ENCODE measurements at places on chromosomes 2 and 18.
A peak's percentile ranks its signal among the peaks of the same experiment; 100 is the strongest.

DNA sequence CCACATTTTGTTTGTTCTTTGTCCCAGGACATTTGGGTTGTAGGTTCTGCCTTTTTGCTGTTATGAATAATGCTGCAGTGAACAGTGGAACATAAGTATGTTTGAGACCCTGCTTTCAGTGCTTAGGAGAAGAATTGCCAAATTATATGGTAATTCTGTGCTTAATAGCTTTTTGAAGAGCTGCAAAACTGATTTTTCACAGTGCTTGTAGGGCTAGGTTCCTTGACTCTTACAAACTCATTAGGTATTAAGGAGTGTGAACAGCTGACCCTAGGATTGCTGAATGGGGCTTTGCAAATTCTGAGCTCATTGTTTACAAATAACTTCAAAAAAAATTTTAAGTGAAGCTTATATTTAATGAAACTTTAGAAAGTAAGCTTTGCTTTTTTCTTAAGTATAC lies 154.2 kb downstream of the LTBP1 start:
- no peak for DNase-seq

GRCh38 chr2:165623783-165624469 lies 154.4 kb downstream of the CSRNP3 start:
- no peak for DNase-seq

GRCh38 chr18:41262688-41263087 lies 692.3 kb upstream of the PIK3C3 start:
- no peak for DNase-seq

- no peak for DNase-seq
Measured at GRCh38 chr2:71896385-71897136, 251.1 kb downstream of the CYP26B1 start.

GRCh38 chr18:59765343-59765742 lies 68.1 kb upstream of the CCBE1 start:
- no peak for DNase-seq

DNA sequence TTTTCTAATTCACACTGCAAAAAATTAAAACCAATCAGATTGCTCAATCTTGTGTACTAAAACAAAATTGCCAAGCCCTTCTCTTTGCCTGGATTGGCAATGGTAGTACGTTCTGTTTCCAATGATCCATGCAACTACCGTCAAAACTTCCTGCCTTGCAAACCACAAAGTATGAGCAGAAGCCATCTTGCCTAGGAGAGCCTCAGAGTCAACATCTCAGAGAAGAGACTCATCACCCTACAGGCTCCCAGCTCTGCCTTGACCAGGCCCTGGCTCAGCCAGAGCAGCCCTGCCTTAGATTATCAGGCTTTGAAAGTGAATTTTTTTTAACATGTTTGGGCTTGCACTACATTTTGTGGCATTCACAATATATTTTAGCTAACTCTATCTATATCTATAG lies 574.1 kb downstream of the SATB2 start:
- peak; percentile 26 for DNase-seq

- DNase-seq: no peak
Measured at GRCh38 chr2:157231476-157231875, 26.0 kb upstream of the GALNT5 start.

DNA sequence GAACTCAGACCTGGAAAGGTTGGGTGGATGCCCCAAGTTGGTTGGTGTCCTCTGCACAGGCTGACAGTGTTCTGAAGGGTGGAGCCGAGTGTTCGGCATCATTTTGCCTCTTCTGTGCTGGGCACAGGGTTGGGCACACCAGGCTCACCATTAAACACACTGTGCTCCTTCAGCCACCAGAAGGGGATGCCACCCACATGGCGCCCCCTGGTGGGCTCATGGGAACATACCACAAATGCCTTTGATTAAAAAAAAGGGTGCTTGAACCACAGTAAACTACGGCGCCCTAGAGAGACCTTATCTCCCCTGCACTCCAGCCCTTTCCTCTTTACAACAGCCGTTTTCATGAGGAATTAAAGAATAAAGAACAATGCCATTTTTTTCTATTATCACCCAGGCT lies 89.4 kb downstream of the CELF4 start:
- DNase-seq: peak; percentile 67

GRCh38 chr18:28113271-28114029 lies 63.5 kb downstream of the CDH2 start:
- no peak for DNase-seq

GRCh38 chr2:68134554-68134953 lies 23.1 kb upstream of the PNO1 start:
- no peak for DNase-seq

DNA sequence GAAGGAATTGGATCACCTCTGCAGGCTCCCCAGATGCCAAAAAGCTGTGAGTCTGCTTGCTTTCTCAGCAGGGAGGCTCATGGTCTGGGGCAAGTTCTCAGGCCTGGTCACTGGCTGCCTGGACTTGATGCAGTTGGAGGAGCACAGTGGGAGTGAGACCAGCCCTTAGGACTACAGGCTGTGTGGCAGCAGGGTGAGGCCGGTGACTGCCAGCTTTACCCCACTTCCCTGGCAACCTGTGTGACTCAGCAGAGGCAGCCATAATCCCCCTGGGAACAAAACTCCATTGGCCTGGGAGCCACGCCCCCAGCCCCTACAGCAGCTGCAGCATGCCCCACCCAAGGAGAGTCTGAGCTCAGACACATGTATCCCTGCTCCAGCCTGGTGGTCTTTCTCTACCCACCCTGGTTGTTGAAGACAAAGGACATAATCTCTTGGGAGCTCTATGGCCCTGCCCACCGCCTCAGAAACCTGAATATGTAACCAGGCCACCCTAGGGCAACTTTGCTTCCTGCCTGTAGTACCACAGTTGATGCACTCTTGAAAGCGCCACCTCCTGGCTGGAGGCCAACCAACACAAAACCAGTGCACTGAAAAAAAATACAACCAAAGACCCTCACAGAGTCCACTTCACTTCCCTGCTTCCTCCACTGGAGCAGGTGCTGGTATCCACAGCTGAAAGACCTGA lies 106.8 kb upstream of the SPATS2L start:
- DNase-seq: no peak

GRCh38 chr18:59142274-59142673 lies 2.6 kb downstream of the SEC11C start:
- no peak for DNase-seq

DNA sequence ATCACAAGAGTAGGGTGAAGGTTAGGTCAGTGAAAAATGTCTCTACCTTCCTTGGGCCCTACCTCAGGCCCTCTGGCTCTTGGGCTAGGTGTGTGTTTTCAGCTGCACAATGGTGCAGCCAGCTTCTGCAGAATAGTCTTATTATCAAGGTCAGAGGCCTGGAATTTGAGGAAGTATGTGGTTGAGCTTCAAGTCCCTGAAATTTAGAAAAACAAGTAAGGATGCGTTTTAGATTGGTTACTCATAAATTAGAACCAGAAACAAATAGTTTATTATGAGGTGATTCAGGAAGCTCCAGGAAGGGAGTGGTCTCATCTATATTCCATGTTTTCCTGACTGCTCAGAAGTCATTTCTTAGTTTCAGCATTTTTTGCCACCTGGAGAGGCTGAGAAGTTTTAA lies 204.2 kb upstream of the CELF4 start:
- DNase-seq: no peak

DNA sequence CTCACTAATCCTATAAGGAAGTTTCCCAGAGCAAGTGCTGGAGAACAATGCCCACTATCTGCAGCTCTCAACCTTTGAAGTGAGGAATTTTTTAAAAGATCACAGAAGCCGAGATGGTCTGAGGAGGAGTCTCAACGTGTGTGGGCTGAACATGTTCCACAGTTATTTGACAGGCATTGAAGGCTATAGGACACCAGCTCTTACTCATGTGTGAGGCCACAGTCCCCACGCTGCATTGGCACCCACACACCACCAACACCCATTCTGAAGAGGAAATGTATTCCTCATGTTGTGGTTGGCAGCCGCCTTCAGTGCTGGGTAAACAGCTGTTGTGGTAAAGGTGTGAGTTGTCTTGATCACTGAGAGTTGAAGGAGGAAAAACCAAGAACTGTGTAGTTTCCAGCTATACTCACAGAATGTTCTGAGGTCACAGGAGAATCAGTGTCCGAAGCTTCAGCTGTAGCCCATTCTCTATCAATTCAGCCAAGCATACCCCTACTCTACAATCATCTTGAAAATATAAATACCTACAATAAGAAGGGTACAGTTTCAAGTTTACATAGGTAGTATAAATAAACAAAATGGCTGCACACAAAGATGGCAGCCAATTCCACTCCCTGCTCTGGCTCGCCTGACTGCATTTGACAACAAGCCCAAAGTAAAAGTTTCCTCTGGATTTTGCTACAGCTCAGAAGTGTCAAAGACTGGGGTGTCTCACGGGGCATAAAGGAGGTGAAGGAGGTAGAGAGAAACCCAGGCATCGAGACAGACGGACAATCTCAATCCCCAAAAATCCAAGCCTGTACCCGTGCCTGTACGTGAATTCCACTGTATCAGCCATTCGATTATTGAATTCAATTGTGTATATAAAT lies 12.1 kb downstream of the CD226 start:
- no peak for DNase-seq

DNA sequence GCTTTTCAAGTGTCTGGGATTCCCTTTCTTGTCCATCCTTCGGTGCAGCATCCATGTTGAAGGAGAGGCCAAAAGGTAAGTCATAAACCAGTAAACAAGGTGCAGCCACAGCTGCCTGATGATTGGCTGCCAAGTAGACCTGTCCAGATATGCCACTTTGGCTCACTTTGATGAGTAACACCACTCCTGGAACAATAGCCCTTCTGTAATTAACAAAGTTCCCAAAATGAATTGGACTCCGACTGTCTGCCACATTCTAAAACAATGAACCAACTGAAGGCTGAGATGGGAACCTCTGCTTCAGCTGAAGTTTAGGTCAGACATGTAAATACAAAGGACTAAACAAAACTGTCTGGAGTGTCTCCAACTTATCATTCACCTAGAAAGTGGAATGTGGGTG lies 82.2 kb upstream of the LGALSL start:
- DNase-seq: no peak

DNA sequence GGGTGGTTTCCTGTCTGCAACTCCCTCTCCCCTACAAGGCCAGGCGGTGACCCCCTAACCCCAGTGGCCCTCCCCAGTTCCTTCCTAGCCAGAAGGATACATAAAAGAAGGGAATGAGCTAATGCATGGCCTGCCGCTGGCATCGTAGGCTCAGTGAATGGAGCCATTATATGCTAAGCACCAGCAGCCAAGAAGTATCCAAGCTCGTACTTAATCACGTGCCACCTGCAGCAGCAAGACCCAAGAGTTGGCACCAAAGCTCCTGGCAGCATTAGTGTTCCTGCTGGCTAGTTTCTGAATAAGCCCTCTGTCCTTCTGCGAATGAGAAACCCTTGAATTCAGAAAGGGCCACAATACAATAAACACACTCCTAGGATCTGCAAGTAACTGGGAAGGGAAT lies 4.3 kb downstream of the DBI start:
- DNase-seq: no peak

DNA sequence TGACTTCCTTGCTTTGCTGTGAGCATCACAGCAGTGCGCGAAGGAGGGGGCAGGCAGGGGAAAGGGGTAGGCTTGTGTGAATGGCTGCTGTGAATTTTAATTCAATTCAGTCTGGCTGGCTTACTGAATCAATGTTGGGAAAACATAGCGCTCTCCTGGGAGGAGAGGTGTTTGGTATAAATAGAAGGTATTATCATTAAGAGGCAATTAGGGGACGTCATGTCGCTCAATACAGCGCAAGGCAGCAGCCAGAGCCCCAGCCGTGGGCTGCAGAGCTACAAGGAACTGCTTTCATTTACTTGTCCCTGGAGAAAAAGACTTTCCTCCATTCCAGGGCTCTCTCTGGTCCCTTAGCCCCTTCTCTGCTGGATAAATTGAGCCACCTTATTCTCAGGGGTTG lies 181.4 kb upstream of the MSH6 start:
- DNase-seq: no peak

GRCh38 chr2:126657636-126658318 lies 1.8 kb downstream of the GYPC start:
- peak; percentile 93 for DNase-seq

GRCh38 chr2:181847702-181848101 lies 43.8 kb upstream of the ITPRID2 start:
- no peak for DNase-seq

- no peak for DNase-seq
Measured at GRCh38 chr18:9191658-9192256, 55.2 kb downstream of the ANKRD12 start.

DNA sequence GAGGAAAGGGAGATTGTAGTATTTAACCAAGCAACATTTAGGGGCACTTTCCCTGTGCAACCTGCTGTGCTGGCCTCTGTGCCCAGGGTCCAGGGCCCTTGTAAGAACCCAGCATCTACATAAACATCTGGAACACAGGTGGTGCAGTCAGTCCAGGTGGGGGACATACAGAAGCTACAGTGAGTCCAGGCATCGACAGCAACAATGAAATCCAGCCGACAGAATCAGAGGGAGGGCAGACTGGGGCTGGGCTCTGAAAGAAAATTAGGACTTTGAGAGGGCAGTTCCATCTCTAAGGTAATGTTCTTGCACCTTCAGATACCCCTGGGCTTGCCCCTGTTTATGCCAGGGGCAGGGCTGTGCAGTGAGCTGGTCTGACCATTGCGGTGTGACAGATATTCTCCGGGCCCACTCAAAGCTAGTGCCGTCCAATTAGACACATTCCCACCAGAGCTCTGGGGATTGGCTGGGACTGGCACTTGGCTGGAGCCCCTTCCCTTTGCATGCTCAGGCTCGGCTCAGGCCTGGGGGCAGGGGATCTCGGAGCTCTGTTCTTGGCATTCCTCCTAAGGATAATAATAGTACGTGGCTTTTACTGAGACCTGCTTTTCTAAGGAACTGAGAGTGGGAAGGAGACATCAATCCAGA lies 5.4 kb downstream of the LBH start:
- DNase-seq: no peak

DNA sequence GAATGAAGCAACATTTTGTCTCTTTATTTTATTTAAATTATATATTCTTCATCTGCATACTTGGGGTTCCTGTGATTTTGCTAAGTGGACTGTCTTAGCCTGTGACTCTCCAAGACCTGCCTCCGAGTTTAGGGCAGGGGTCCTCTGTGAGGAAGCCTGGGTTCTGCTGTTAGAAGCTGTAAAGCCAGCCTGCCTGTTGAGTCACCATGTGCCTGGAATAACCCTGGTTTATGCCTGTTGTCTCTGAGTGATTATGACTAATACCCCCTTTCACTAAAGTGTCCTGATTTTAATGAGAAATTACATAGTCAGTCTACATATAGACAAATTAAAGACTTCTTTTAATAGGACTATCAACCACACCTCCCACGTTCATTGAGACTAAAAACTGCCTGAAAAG lies 369.1 kb downstream of the ZNF521 start:
- DNase-seq: peak; percentile 50

DNA sequence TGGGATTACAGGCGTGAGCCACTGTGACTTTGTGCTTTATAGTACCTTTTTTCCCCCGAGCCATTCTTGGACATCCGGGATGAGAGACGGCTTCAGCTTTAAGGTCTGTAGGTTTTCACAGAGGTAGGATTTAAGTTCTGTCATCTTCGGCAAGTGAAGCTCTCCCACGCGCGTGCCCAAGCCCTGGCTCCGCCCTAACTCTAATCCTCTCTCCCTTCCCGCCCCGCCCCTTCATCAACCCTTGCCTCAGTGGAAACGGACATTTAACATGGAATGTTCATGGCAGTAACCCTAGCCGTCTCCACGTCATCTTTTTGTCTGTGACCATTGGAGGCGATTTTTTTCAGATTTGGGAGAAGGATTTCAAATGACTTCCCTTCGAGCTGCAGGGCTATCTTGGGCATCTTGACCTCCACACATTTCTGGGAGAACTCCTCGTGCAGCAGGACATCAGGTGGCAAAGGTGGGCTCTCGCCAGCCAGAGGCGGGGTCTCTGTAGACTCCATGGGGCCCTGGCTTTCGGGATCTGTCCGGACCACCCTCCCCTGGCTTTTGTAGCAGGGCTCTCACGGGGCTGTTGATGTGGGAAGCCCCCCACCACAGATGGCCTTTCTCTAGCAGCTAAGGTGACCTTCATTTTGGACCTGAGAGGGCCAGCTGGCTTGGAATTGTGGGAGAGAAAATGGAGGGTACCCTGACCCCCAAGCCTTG lies 6.8 kb downstream of the COLEC11 start:
- no peak for DNase-seq

Measured in AG08395 (cell line).